Mucosa of descending colon (tissue), 3 donors: ENCODE measurements at places on chromosomes 4 and X. TPM values are rescaled to one million over a fixed set of nuclear protein-coding genes. Genes with fewer than 3 reads are reported as not detected.

The TET2 gene
- total RNA-seq = 31.0 TPM

The RBMXL3 gene
- not detected for total RNA-seq

The EGF gene
- total RNA-seq = 1.6 TPM

The STK26 gene
- 15.5 TPM for total RNA-seq

DNA sequence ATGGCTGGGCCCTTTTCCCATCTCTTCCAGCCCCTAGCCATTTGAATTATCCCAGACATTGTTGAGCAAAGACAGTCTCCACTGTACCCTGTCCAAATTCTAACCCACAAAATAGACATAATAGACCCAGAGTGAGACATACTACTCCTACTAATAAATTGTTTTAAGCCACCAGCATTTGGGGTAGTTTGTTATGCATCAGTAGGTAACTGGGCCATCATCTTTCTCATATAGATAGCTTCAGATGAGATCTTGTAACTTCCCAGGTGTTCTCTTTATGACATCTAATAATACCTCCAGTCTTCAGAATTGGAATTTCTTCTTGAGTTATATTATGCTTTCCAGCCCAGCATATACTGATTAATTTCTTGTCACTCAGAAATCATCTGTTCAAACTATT, 117.2 kb upstream of the OTUD4 start:
- no peak for DNase-seq

- DNase-seq = peak; percentile 86
Measured at GRCh38 chr4:56129431-56129861, 180.7 kb downstream of the CEP135 start.

GRCh38 chrX:9829308-9830267, 43.4 kb downstream of the SHROOM2 start:
- no peak for DNase-seq

GRCh38 chr4:102230194-102230593, 115.1 kb downstream of the SLC39A8 start:
- no peak for DNase-seq
